Panc1 (cell line): ENCODE measurements at places on chromosomes 11 and 22. TPM values are rescaled to one million over a fixed set of nuclear protein-coding genes. Genes with fewer than 3 reads are reported as not detected.

DNA sequence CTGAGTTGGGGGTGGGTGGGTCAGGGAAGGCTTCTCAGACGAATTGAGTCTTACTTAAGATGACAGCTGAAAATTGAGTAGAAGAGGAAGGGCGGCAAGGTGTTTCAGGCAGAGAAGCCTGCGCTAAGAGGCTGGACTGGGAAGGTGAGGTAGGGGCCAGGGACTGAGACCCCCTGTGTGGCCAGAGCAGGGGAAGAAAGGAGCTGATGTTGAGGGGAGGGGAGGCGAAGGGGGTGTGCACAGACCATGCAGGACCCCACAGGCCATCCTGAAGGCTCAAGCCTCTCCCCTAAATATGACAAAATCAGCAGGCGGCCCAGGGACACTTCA lies 40.6 kb upstream of the CREB3L1 start:
- DNase-seq, result no peak

GRCh38 chr11:116791002-116791812 lies 472 bp downstream of the APOA5 start:
- DNase-seq, result no peak

CHST1 gene
- total RNA-seq, result not detected

OR10A4 gene
- total RNA-seq, result not detected

UBASH3B gene
- 55.1 TPM for total RNA-seq
